Natural killer cell (primary cell): ENCODE measurements at places on chromosomes 16 and 17. TPM values are rescaled to one million over a fixed set of nuclear protein-coding genes. Genes with fewer than 3 reads are reported as not detected.
A peak's percentile ranks its signal among the peaks of the same experiment; 100 is the strongest.

- H3K36me3 ChIP-seq = no peaks in the 10 kb centered on the region
- H3K27me3 ChIP-seq = no peaks in the 10 kb centered on the region
- no peaks in the 10 kb centered on the region for H3K4me1 ChIP-seq
- no peak for DNase-seq
Observed at GRCh38 chr17:60157487-60158040, 7.8 kb downstream of the CA4 start.

- no peak overlapping the region for H3K27ac ChIP-seq
- H3K27me3 ChIP-seq = no peaks in the 10 kb centered on the region
- no peak overlapping the region for H3K4me3 ChIP-seq
- DNase-seq = peak; percentile 68
- H3K36me3 ChIP-seq = peaks cover 11% of the 10 kb centered on the region
Observed at GRCh38 chr16:84970447-84971127, 40.7 kb downstream of the ZDHHC7 start.

- DNase-seq = no peak
- no peak overlapping the region for H3K27ac ChIP-seq
- no peaks in the 10 kb centered on the region for H3K4me1 ChIP-seq
- no peaks in the 10 kb centered on the region for H3K27me3 ChIP-seq
- H3K4me3 ChIP-seq = no peak overlapping the region
Observed at GRCh38 chr17:58402679-58403078, 14.7 kb downstream of the RNF43 start.

DNA sequence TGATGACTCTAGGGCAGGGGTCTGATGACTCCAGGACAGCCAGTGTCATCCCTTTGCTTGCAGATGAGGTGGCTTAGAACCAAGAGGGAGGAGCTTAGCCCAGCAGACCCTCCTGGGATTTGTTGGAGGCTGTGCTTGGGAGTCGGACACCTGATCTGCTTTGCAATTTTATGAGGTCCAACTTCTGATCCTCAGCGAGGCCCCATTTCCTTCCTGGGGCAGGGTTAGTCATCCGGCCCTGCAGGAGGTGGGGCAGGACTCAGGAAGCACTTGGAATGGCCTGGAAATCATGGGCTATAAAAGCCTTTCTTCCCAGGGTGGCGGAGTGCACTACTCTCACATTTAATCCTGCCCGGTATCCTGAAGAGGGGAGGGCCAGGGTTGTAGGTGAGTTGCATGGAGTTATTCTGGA, 168.5 kb downstream of the MSI2 start:
- H3K4me1 ChIP-seq = peaks cover 6% of the 10 kb centered on the region
- H3K27me3 ChIP-seq = no peaks in the 10 kb centered on the region
- no peak overlapping the region for H3K27ac ChIP-seq
- H3K36me3 ChIP-seq = no peaks in the 10 kb centered on the region
- no peak overlapping the region for H3K4me3 ChIP-seq

SLC22A31 gene
- not detected for total RNA-seq

DNA sequence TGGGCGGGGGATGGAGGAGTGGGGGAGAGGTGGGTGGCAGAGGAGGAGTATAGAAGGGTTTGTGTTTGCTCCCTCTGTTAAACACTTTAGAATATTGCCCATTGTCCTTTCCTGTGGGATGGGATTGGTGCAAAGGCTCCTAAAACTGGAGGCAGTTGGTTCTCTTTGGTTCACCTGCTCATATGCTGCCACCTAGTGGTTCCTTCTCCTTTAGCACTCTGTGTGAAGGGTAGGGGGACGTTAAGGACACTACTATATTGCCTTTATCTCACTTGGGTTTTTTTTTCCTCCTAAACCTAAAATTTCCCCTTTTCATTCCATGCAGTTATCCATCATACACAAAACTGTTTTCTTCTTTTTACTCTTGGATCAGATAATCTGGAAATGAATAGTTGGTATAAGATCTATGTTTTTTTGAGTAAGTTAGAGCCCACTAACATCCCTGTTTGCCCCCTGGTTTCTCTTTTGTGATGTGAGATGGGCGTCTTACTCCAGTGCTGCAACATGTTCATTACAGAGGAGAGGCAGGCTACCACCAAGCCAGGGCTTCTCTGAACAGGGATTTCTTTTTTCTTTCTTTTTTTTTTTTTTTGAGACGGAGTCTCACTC, 23.8 kb downstream of the SNX11 start:
- H3K27ac ChIP-seq = no peak overlapping the region
- H3K4me3 ChIP-seq = no peak overlapping the region
- H3K36me3 ChIP-seq = peaks cover 18% of the 10 kb centered on the region

DNA sequence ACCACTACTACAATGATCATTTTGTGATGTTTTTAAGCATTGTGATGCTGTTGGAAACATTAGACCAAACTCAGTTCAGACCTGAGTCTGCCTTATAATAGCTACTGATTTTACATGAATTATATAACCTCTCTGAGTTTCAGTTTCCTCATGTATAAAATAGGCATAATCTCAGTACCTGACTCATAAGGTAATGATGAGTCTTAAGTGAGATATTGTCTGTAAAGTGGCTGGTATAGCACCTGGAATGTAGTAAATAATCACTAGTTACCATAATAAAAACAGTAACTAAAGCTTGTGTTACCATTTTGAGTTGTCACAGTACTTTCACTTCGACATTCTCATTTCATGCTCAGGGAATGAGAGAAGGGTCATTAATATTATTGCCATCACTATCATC, 381.5 kb upstream of the SALL1 start:
- no peaks in the 10 kb centered on the region for H3K27me3 ChIP-seq
- H3K4me1 ChIP-seq = no peaks in the 10 kb centered on the region
- no peak overlapping the region for H3K27ac ChIP-seq
- no peak overlapping the region for H3K4me3 ChIP-seq
- DNase-seq = no peak

GRCh38 chr17:28407130-28407973, 1.3 kb upstream of the SLC46A1 start:
- no peaks in the 10 kb centered on the region for H3K36me3 ChIP-seq
- H3K4me1 ChIP-seq = peaks cover 19% of the 10 kb centered on the region
- H3K4me3 ChIP-seq = no peak overlapping the region
- no peak overlapping the region for H3K27ac ChIP-seq
- peaks cover 4% of the 10 kb centered on the region for H3K27me3 ChIP-seq

ITGA3 gene
- total RNA-seq = 0.47 TPM

DNA sequence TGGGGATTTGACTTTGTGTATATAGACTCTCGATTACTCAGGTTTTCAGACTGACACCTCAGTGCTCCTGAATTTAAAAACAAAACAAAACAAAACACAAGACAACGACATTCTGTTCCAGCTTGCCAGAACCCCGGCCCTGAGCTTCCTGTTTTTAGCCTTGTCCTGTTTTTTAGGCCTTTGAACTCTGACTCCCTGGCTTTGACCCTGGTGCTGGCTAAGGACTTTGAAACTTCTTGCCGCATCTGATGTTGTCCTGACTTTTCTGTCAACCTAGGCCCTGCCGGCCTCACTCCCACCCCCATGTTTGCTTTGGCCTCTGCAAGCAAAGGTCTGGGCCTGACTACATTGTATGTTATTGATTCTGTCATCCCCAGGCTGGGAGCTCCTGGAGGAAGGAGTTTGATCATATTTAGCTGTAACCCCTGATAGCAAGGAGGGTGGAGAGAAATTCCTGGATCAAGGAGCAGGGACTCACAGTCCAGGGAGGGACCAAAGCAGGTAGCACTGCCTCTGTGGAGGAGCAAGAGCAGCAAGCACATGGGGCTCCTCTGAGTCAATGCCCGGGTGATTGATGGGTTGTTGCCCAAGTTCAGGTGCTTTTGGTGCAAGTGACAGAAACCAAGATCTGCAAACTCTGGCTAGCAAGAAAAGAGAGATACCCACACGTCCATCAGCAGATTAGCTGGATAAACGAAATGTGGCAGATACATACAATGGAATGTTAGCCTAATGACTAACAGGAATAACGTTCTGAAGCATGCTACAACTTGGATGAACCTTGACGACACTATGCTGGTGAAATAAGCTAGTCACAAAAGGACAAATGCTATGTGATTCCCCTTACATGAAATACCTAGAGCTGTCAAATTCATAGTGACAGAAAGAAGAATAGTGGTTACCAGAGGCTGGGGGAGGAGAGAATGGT, 7.7 kb downstream of the CCL16 start:
- H3K27me3 ChIP-seq = no peaks in the 10 kb centered on the region
- H3K4me1 ChIP-seq = peaks cover 13% of the 10 kb centered on the region
- H3K36me3 ChIP-seq = no peaks in the 10 kb centered on the region
- no peak overlapping the region for H3K4me3 ChIP-seq
- H3K27ac ChIP-seq = no peak overlapping the region

DNA sequence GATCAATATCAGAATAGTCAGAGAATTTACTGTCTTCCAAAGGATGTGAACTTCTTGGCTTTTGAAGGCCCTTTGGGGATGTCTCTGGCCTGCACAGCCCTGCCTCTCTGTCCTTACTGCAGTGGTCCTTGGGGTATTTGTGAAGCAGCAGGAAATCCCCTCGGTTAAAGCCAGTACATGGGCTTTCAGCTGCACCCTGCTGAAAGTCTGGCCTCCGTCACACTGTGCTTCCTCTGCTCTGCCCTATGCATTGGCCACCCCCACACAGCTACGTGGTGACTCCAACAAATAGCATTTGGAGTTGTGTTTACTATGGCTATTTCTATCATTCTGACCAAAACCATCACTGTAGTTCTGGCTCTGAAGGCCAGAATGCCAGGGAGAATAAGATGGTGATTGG, 21.2 kb downstream of the SYCE1L start:
- H3K36me3 ChIP-seq = no peaks in the 10 kb centered on the region
- no peaks in the 10 kb centered on the region for H3K4me1 ChIP-seq
- DNase-seq = no peak
- H3K27ac ChIP-seq = no peak overlapping the region
- H3K4me3 ChIP-seq = no peak overlapping the region
- H3K27me3 ChIP-seq = no peaks in the 10 kb centered on the region

DNA sequence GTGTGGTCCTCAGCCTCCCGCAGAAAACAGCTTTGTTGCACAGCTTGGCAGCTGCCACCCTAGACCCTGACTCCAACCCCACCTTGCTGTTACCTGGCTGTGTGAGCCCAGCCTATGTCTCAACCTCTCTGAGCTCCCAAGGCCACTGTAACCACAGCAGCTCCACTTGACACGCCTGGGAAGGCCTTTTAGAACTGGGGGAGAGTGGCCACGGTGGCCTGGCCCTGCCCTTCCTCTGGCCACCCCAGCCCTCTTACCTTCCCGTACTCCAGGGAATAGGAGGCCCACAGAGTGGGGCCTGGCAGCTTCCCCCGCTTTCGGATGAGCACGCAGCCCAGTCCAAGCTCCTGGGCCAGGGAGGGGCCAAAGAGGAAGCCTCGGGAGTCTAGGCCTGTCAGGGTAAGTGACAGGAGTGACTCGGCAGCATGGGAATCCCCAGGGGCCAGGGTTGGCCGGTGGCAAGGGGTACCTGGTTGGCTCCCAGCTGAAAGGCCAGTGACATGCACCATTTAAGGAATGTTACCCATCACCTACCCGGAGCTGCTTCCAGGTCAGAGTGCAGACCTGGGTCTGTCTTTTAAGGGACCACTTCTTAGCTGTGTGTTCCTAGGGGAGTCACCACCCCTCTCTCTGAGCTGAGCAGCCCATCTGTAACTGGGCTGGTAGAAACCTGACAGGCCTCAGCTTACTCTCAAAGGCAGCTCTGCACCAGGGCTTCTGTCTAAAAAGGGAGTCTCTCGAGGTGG, 1.4 kb downstream of the APRT start:
- H3K27me3 ChIP-seq = no peaks in the 10 kb centered on the region
- no peak overlapping the region for H3K27ac ChIP-seq
- peaks cover 10% of the 10 kb centered on the region for H3K36me3 ChIP-seq
- no peak overlapping the region for H3K4me3 ChIP-seq
- H3K4me1 ChIP-seq = peaks cover 24% of the 10 kb centered on the region

KRT20 gene
- not detected for total RNA-seq

NGFR gene
- total RNA-seq = 0.91 TPM

DNA sequence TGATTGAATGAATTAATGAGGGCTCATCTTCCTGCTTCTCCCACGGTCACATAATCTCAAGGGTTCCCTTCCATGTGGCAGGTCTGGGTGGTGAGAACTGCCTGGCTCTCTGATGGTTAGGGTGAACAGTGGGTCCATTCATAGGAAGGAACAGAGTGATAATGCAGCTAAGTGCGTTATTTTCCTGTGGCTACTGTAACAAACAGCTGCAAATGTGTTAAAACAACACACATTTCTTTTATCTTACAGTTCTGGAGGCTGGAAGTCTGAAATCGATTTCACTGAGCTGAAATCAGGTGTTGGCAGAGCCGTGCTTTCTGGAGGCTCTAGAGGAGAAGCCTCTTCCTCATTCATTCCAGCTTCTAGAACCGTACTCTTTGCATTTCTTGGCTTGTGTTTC, 95.3 kb downstream of the BMERB1 start:
- no peak overlapping the region for H3K27ac ChIP-seq
- no peak overlapping the region for H3K4me3 ChIP-seq
- no peak for DNase-seq

FOXN1 gene
- total RNA-seq = not detected

DPEP2 gene
- 47.2 TPM for total RNA-seq

TAT gene
- not detected for total RNA-seq

GRCh38 chr16:17850581-17851250, 380.0 kb upstream of the XYLT1 start:
- H3K27me3 ChIP-seq = no peaks in the 10 kb centered on the region
- no peaks in the 10 kb centered on the region for H3K4me1 ChIP-seq
- DNase-seq = no peak
- no peak overlapping the region for H3K27ac ChIP-seq
- no peak overlapping the region for H3K4me3 ChIP-seq
- no peaks in the 10 kb centered on the region for H3K36me3 ChIP-seq

- peaks cover 21% of the 10 kb centered on the region for H3K4me1 ChIP-seq
- DNase-seq = no peak
- no peak overlapping the region for H3K4me3 ChIP-seq
- H3K36me3 ChIP-seq = peaks cover 4% of the 10 kb centered on the region
Observed at GRCh38 chr16:84717484-84717883, 17.7 kb downstream of the USP10 start.

TEKT5 gene
- total RNA-seq = not detected

DNA sequence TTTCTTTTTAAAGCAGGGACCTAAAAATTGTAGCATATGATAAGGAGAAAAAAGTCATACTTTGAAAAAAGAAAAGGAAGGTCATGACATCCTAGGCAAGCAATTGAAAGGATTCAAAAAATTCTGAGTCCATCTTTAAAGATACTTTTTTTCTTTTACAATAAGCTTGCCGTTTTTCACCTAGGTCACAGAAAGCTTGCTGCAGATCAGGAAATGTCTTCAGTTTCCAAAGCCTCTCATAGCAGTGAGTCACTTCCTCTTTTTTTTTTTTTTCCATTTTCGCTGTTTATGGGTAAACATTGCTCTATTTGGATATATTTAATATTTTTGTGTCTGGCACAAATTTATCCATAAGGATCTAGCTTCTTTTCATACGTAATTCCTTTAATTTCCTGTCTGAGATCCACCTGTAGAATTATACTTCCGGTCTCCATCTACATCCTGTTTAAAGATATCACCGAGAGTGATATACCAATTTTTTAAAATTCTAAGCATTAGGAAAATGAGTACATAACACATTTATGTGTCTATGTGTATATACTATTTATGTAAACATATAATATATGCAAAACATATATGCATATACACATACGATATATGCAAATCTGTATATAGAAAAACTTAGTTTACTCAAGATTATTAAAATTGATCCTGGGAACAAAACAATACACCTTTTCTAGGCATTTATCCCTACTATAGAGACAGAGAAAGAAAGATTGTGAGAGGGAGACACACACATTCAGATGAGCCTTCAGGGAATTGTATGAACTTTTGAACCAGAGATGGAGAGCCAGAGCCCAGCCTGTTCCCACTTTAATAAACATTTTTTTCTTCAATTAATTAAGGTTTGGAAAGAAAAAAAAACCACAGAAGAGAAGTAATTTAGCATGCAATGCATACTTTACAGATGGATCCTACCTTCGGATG, 134.4 kb downstream of the SKAP1 start:
- no peak for DNase-seq
- H3K36me3 ChIP-seq = no peaks in the 10 kb centered on the region

HS3ST3B1 gene
- total RNA-seq = 17.1 TPM

WNT9B gene
- total RNA-seq = not detected
